ENCODE measurements at places on chromosomes 2 and 18.

- no peak for DNase-seq
Observed at GRCh38 chr2:119760956-119761275, 1.2 kb downstream of the PTPN4 start.

DNA sequence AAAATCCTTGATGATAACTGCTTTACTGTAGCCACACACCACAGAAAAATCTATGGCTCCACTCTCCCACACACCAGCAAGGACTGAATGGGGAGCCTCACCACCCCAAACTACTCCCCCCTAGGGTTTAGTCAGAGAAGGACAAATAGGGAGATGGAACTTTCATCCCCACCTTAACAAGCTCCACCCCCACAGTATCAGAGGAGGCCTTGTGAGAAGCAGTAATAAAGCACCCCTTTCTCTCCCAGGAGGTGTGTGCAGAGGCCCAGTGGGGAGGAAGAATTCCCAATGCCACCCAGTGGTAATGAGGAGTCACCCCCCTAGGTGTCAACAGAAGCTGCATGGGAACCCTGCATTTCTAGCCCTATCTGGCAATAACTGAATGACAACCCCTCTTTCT is 224.9 kb downstream of the TNS1 start:
- no peak for DNase-seq

DNA sequence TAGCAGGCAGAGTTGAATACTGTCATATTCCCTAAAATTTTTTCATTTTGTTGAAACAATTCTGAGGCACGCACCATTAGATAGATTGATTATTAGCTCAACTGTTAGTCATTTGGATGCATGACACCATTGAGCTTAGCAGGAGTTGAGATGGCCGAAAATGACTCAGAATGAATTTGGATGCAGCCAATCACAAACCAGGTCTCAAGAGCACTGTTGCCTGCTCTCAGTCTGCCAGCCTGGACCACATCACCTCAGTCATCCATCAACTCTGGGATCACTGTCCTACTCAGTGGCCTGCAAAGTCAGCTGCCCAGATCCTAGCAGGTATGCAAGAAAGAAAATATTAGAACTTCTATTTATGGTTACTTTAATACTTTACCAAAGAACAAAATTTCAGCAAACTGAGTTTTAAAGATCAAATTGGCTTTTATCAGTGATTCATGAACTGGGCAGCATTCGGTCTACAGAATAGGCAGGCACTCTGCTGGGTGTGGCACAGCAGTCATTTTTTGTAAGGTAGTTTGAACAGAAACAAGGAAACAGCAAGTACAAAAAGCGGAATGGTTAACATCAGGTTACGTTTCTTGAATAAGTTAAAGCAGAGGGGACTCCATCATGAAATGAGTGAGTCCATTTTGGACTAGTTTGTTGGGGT is 152.7 kb upstream of the ARHGAP28 start:
- no peak for DNase-seq

DNA sequence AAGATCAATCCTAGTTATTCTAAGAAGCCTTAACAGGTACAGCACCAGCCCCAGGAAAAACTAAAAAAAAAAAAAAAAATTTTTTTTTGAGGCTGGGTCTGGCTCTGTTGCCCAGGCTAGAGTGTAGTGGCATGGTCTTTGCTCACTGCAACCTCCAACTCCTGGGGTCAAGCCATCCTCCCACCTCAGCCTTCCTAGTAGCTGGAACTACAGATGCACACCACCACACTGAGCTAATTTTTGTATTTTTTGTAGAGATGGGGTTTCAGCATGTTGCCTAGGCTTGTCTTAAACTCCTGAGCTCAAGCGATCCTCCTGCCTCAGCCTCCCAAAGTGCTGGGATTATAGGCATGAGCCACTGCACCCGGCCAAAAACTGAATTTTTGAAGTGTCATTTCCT is 10.3 kb upstream of the ALPK2 start:
- no peak for DNase-seq

- DNase-seq: no peak
Observed at GRCh38 chr2:238499731-238500580, 73.2 kb downstream of the ASB1 start.

DNA sequence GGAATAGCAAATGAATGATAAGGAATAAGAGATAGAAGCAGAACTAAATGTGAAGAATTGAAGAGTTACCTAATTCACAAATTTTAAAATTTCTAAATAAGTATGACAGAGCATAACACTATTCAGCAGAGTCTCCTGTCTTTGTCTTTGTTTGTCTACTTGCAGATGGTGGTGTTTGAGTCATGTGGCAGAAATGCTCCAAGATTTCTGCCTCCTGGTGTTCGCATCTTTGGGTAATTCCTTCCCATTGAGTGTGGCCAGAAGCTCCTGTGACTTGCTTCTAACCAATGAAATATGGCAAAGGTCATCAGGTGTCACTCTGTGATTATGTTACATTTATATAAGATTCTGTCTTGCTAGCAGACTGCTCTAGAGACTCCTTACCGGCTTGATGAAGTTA is 45.6 kb upstream of the GALNT3 start:
- DNase-seq: no peak

GRCh38 chr2:69619725-69620124 is 23.8 kb downstream of the AAK1 start:
- DNase-seq: no peak

GRCh38 chr2:119544075-119544938 is at the start of gene CFAP221:
TSS of gene CFAP221 (plus strand) at chr2:119544449. CDS start at chr2:119546132, 1,683 bp downstream.
- peak; percentile 6 for DNase-seq

- DNase-seq: no peak
Observed at GRCh38 chr18:11851806-11852337, 659 bp downstream of the CHMP1B start.

DNA sequence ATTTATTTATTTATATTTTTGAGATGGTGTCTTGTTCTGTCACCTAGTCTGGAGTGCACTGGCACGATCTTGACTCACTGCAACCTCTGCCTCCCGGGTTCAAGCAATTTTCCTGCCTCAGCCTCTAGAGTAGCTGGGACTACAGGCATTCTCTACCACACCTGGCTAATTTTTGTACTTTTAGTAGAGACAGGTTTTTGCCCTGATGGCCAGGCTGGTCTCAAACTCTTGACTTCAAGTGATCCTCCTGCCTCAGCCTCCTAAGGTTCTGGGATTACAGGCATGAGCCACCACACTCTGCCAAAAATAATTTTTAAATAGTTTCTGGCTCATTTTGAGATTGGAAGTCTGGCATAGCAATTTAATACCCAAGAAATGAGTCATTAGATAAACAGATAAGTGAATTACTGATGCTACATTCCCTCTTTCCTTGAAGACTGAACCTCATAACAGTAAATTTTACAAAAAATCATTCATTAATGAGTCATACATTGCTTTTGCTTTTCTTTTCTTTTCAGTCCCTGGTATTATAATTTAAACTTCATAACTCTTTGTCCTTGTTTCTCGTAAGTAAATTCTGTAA is 881.6 kb upstream of the PIK3C3 start:
- no peak for DNase-seq

- DNase-seq: no peak
Observed at GRCh38 chr18:50716902-50717301, 102.9 kb downstream of the MRO start.

DNA sequence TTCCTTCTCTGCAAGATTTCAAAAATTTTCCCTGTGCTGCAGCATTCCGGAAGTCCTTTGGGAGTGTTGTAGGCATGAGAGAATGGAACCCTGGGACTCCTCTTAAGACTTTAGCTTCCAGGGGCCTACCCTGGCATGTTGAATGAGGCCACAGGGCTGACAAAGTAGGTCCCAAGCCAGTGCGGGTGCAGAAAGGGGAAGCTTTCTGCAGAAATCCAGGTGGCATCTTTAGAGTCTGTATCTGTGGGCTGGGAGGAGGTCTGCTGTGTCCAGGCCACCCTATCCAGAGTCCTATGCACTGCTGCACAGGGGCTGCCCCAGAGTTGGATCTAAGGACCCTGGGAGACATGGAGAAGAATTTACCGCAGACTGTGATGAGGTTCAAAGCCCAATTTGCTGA is 1.9 kb upstream of the SIX2 start:
- no peak for DNase-seq

GRCh38 chr18:79479116-79479760 is 83.5 kb downstream of the NFATC1 start:
- no peak for DNase-seq

- DNase-seq: no peak
Observed at GRCh38 chr18:68262690-68263294, 452.1 kb downstream of the TMX3 start.

GRCh38 chr18:58048081-58048642 is 4.1 kb downstream of the NEDD4L start:
- DNase-seq: no peak

- no peak for DNase-seq
Observed at GRCh38 chr2:20427931-20428526, 18.8 kb upstream of the RHOB start.

DNA sequence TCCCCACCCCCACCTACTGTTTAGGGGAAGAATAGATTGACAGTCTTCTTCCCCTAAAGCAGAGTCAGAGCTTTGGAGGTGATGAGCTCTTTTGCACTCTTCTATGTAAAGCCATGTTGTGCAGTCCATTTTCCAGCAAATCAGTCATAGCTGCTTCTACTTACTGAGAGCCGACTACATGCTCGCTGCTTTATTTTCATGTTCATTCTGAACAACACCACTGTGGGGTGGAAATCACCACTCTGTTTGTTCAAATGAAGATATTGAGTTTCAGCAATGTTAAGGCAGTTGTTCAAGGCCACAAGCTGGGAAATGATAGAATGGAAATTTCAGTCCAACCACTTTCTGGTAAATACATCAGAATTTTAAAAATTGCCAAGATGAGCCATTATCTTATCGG is 88.3 kb downstream of the INSIG2 start:
- no peak for DNase-seq

GRCh38 chr2:223853425-223853837 is 16.0 kb upstream of the AP1S3 start:
- DNase-seq: no peak

- no peak for DNase-seq
Observed at GRCh38 chr2:106143495-106144215, 50.4 kb downstream of the UXS1 start.

GRCh38 chr2:9375857-9376428 is 47.4 kb downstream of the ITGB1BP1 start:
- DNase-seq: no peak

- no peak for DNase-seq
Observed at GRCh38 chr2:156125018-156125417, 207.5 kb downstream of the NR4A2 start.

- no peak for DNase-seq
Observed at GRCh38 chr18:13524054-13524453, 202.3 kb downstream of the FAM210A start.

- DNase-seq: no peak
Observed at GRCh38 chr2:102788885-102789260, 27.0 kb downstream of the TMEM182 start.

DNA sequence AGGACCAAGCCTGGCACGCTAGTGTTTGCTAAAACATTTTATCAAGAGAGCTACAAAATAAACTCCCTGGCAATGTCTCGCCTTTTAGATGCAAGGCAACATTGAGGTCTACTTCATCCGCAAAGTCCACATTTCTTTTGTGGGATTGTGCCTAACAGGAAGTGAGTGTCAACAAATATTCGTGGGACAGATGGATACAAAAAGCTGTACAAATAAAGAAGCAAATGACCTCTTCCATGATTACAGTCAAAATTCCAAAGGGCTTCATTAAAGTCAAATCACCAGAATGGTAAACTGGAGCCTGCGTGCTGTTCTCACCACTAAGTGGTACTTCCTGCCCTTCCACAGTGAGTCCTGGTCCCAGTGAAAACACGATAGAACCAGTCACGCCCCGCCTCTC is 40.4 kb downstream of the L3MBTL4 start:
- no peak for DNase-seq

DNA sequence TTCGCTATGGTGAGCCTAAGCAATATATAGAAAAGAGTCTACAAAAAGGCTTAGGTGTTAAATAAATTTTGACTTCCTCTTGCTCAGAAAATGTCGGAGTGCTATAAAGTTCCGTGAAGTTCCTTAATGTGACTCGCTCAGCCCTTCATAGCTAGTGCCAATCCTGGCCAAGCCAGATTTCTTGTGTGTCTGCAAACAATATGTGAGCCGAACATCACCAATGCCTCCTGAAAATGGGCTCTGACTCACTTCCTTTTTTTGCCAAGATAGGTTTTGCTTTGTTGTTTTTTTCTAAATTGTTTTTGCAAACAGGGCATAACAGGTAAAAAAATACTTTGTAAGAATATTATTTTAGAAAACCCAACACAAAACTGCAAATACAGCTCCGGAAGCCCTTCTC is 26.1 kb downstream of the CDC42EP3 start:
- no peak for DNase-seq

DNA sequence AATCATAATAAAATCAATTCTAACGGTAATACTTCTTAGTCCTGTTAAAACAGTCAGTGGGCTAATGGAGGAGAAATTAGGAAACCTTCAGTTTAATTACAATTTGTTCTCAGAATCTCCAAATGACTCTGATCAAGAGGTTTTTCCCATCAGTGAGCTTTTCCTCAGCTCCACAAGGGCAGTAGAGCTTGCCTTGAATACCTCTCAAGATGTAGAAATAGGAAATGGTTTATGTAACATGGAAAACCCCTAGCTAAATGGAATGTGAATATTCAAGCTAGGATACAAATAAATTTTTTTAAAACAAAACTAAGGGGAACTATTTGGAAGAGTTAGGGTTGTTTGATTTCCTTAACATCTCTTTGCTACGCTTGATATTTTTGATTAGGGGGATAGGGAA is 87.5 kb downstream of the PLEKHM3 start:
- DNase-seq: no peak

DNA sequence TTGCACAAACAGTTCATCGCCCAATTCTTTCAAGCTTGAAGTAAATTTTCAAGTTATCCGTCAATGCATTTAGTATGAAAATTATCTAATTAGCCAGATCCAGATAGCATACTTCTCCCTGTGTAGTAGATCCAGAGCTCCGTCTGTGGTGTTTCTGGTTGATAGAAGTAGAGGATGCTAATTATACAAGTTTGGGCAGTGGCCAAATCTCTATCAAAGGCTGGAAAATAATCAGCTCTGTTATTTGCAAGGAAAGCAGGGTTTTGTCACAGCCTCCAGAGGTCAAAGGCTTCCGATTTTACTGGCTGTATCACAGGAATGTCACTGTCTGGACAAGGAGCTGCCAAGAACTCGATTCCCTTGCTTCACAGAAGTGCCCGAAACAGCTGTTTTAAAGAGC is 28.6 kb downstream of the LRRC30 start:
- DNase-seq: no peak

DNA sequence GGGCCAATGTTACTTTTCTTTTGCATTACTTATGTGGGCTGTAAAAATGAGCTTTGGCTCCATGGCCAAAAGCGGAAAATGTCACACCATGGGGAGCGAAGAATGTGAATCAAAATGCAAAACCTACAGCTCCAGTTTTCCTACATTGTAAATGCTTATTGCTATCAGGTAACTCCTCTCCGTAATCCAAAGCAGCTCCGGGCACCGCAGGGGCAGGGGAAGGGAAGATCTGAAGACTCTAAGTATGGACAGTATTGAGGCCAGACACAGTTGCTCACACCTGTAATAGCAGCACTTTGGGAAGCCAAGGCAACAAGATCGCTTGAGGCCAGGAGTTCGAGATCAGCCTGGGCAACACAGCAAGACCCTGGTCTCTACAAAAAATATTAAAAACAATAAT is 7.1 kb upstream of the AGFG1 start:
- no peak for DNase-seq
